Activated T-cell treated with anti-CD3 and anti-CD28 coated beads, Interleukin-2, amount 50 U/mL, for 24 hours (primary cell): ENCODE measurements at places on chromosomes 1 and 21.

GRCh38 chr1:182850319-182850718 lies 11.2 kb downstream of the DHX9 start:
- no peak for DNase-seq

DNA sequence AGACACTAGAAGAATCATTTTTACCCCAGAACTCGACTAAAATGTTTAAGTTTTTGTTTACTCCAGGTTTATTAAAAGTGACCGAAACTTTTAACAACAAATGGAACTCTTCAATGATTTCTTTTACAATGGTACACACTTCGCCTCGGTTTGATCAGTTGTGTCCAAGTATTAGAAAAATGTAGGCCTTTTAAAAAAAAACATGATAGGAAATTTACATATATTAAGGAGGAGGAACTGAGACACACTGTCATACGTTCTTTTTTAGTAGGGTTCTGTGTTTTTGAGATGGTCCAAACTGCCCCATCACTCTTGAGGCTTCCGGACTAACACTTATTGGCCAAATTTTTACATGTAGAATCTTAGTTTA lies 1.3 kb downstream of the PRDM2 start:
- no peak for DNase-seq

DNA sequence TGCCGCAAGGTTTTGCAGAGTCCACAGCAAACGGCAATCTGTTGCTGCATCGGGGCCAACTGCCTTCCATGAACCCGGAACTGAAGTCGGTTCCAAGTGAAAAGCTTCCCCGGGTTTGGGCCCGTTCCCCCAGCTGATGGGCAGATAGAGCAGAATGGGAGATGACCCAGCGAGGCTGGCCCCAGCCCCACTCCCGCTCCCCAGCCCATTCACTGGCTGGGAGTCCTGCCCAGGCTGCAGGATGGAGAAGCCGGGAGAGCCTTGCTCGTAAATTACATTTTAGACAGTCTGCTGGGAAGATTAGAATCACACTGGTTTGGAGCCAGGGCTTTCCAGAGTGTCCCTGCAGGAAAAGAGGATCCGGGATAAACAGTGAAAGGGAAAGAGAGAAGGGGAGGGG lies 31.6 kb upstream of the PAX7 start:
- DNase-seq: no peak

DNA sequence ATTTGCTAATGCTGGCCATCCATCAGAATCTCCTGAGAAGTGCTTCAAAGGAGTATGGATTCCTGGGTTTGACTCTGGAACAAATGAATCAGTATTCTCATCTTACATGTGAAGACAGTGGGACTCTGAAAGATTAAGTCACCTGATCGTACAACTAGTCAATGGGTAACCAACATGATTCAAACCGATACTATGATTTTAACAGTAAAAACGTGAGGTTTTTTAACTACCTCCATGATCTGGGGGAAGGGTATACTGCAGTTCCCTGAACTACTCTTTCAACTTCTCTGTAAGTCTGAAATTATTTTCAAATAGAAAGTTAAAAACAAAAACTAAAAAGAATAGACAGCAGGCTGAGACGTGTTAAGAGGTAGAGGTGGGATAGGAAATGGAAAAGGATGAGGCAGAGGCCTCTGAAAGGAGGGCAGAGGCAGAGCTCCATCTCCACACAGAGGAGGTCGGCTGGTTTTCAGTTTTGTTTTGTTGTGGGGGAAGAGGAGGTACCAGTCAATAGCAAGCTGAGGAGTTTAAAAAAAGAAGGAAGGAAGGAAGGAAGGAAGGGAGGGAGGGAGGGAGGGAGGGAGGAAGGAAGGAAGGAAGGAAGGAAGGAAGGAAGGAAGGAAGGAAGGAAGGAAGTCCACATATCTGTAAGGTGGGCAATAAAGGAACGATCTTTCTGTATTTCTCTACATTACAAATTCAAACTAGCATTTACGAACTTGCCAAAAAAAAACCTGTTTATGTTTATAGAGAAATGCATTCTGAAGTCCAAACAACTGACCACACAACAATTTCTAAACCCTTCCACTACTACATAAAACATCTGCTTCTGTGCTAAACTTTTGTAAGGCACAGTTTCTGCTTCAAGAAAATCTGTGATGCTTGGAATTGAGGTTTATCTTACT lies 213.1 kb downstream of the RERE start:
- peak; percentile 47 for DNase-seq

GRCh38 chr1:22775478-22775877 lies 64.8 kb downstream of the EPHB2 start:
- no peak for DNase-seq

DNA sequence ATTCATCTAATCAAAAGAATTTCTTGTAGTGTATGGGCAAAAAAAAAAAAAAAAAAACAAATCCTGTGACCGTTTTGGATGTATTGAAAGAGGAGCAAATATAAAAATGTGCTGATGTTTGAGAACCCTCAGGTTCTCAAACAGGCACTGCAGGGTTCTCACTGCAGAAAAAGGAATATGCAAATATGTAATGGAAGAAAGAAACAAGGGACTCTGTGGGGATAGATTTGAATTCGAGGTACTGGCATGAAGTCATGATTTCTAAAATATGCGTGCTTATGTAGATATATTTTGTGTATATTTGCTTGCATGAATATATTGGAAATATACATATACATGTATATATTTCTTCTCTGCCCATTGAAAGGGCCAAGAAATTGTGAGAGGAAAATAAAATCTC lies 365.0 kb upstream of the RUNX1 start:
- no peak for DNase-seq

- DNase-seq: no peak
Observed at GRCh38 chr1:21901473-21901847, 35.6 kb downstream of the HSPG2 start.

DNA sequence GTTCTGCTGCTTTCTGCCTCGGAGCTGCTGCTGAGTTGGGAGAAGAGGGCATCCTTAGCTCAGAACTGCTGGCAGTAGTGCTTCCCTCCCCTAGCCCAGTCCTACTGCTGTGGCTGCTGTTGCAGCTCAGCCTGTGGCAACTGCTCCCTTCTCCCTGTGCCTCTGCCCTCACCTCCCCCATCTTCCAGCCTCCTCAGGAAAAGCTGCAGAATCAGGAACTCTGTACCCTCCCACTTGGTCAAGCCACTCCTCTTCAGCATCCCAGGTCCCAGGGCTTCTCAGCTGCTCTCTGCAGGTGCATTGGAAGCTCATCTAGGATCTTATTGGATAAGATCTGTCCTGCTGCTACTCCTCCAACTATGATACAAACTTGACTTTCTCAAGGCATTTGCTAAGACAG lies 316.7 kb downstream of the BRINP2 start:
- DNase-seq: no peak

DNA sequence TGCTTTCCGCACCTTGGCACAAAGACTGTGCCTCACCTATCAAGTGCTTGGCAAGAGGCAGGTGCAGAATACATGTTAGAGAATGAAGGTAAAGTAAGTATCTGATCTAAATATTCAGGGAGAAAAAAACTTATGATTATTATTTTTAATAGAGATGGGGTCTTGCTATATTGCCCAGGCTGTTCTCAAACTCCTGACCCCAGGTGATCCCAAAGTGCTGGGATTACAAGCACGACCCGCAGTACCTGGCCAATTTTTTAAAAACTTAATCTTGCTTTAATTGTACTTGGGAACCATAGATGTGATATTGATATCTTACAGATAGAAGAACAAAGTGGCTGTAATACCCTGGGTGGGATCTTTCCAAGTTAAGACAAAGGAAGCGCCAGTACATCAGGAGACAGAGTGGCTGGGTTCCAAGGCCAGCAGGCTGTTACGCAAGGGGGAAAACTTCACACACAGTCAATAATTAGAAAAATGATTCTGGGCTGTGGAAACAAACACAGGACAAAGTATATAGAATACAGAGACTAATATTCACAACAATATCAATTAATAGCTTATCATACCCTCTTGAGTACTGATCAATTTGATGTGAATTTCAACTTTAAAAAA lies 58.6 kb upstream of the ATP1A1 start:
- no peak for DNase-seq

GRCh38 chr1:209277662-209278061 lies 305.9 kb upstream of the CAMK1G start:
- no peak for DNase-seq

- DNase-seq: no peak
Observed at GRCh38 chr1:159122005-159122621, 45.5 kb upstream of the AIM2 start.

- DNase-seq: no peak
Observed at GRCh38 chr1:204872262-204872881, 1.7 kb downstream of the NFASC start.

GRCh38 chr1:150554086-150554452 lies 4.9 kb downstream of the ADAMTSL4 start:
- no peak for DNase-seq

DNA sequence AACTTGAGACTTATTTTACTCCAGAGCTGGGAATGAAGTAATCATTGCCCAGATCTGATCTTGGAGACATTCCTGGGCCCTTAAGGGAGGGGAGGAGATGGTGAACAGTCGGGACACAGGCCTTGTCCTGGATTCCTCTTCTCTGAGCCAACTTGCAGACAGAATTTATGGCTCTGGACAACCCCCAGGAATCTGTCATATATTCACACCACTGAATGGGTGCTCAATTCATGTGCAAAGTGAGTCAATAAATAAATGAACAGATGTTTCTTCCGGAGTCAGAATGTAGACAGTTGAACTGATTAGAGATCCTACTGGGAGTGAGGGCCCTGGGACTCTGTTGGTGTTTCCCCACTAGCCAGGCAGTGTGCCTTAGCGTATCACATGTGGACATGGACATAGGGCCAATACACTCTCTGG lies 2.6 kb downstream of the TUFT1 start:
- DNase-seq: no peak

DNA sequence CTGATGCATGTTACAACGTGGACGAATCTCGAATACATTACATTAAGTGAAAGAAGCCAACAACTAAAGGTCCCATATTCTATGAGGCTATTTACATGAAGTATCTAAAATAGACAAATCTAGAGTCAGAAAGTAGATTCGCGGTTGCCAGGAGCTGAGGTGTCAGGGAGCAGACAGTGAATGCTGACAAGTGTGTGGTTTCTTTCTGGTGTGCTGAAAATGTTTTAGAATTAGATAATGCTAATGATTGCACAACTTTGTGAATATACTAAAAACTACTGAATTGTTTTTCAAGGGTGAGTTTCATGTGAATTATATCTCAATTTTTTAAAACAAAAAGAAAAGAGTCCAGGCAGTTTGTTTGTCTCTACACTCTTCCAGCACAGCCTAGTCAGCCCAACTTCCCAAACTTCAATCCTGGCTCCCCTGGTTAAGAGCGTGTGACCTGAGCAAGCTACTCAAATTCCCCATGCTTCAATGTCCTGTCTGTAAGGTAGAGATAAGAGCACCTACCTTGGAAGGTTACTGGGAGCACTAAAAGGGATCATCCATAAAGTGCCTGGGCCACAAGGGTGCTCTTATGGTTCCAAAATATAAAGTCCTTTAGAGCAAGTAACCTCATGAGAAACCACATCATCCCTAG lies 20.9 kb downstream of the HLCS start:
- no peak for DNase-seq

GRCh38 chr1:157142765-157143423 lies 4.7 kb upstream of the ETV3 start:
- DNase-seq: no peak

DNA sequence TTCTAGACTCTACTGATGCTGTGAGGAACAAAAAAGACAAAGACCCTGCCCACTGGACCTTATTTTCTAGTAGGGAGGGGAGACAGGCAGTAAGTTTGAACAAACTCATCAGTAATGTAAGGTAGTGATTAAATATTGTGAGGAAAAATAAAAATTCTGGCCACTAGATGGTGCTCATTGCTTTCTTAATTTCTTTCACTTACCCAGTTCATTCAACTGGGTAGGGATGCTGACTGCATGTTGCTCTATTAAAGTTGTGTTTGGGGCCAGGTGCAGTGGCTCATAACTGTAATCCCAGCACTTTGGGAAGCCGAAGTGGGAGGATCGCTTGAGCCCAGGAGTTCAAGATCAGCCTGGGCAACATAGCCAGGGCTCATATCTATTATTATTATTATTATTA lies 6.3 kb upstream of the KYAT3 start:
- no peak for DNase-seq

DNA sequence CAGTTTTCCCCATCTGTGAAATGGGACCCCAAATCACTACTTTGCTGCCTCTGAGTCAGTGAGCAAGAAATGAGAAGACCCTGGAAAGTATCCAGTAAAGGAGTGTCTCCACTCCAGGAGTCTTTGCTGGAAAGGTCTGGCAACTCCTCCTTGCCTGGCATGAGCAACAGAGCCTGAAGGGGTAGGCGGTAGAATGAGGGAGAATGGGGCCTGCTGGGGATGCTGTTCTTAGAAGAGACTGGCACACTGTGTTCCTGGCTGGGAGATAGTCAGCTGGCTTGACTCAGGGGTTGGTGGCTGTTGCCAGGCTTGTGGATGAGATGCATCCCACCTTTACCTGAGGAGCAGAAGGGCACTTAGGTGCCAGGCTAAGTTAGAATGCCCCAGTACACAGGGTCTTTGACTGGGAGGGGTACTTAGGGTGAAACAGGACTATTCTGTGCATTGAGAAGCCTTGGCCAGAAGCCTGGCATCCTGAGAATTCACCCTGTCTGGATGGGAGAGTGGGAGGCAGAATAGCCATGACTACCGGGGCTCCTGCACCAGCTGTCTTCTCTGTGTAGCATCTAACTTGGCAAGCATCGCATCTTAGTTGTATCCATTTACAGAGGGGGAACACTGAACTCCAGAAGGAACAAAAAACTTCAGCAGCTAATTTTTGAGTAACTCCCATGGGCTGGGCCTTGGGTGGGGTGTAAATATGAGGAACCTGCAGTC lies 2.5 kb downstream of the MFSD2A start:
- no peak for DNase-seq

DNA sequence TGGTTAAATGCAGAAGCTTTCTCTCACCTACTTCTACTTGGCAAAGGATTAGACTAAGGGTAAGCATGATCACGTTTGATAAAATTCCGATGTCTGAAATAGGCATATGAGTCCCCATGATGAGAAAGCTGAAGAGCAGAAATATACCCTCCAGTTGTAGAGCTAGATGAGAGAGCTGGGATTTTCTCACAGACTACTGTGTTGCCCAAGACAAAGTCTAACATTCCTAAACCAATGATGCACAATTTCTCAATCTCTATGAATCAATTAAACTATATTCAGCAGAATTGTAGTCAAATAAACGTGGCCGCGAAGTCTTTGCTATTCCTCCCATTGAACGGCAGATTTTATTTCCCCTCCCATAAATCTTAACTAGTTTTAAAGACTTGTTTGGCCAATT lies 699.2 kb downstream of the KCNT2 start:
- DNase-seq: no peak
